ENCODE measurements at places on chromosomes 5 and 9.

DNA sequence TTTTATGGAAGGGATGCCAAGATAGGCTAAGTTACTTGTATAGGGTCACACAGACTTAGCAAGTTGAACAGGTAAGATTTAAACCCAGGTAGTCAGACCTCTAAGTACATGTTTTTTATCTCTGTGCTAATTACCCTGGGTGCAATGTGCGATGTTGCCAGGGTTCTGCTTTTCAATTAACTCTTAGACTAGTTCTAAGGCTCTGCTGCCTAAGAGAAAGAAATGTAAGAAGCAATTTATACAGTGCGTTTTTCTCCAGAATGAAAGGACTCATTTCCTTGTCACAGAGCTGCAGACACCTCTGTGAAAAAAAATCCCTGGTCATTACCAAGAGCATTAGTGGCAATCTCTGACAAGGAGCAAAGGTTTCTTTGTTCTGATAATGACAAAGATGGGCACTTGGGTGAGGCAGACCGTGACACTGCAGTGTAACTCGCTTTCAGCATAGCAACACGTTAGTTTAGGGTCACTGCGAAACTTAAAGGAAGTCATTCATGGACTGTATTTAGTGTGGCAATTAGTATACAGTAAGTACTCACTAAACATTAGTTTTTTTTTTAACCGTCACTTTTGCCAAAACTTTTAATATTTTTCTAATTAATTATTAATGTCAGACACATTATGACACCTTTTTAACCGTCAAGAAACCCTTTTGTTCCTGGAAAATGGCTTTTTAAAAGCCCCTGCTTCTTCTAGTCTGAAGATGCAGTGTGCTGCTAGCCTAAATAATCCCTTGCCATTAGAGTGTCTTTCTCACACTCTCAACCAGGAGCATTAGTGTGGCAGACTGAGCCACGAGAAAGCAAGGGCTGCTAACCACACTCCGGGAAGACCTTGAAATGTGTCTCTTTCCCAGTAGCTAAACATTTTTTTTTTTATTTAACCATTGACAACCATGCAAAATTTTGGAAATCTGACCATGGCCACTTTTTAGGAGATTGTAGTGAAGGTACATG is 520.0 kb upstream of the C9orf72 start:
- DNase-seq, result no peak

DNA sequence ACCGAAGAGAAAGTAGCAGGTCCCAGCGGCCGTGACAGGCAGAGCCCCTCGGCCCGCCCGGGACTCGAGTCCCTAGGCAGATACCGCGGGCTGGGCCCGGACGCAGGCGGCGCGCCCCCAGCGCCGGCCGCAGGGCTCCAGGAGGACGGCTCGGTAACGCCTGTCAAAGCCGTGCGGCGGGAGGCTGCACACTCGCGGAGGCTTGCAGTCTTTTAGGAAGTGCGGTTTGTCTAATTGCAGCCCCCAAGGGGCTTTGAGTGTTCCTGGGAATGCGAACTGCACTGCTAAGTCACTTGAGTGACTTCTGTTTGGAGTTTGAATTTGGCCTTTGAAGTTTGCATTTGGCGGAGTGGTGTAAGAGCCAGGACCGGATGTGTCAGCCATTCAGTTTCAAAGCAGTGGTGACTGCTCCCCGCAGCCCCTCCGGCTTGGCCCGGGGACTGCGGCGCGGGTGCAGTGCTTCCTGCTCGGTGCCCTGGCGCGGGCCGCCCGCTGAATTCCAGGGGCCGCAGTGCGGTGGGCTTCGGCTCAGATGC is 1.3 kb downstream of the MAP3K1 start:
- peak; percentile 65 for DNase-seq

GRCh38 chr5:173819521-173819920 is 68.6 kb upstream of the CPEB4 start:
- DNase-seq, result no peak

DNA sequence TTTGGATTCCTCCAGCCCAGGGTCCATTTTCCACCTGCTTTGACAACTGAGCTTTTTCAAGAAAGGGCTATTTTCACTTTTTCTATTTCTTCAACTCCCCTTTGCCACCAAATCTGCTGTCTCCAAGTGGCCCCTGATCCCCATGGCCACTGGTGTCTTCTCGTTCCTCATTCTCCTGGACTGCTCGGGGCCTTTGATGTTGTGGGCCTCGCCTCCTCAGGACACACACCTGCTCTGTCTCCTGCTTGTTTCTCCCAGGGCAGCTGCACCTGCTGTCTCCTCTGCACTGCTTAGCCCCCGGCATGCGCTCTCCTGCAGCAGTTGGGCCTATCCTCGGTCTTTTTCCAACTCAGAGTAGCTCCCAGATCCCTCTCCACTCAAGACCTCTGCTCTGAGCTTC is 16.3 kb upstream of the NANS start:
- DNase-seq, result no peak

GRCh38 chr5:118918232-118918631 is 70.1 kb downstream of the DTWD2 start:
- no peak for DNase-seq

DNA sequence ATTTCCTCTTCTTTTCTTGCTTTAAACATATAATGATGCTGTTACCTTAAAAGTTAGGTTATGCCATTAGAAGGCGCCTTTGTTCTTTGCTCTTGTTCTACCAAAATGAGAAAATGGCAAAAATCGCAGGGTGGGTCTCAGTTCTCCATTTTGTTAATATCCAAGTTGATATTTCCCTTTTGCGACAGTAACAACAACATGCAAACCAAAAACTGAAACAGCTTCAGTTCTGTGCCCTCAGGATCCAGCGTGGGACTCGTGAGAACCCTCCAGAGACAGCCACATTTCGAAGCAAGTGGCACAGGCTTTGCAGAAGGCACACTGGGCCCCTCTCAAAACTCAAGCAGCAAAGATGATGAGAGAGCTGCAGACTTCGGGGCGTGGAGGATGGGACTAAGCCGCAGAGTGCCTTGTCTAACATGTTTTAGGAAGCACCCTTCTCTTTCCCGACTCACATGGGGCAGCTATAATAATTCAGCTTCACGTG is 33.0 kb upstream of the LCP2 start:
- DNase-seq, result no peak

DNA sequence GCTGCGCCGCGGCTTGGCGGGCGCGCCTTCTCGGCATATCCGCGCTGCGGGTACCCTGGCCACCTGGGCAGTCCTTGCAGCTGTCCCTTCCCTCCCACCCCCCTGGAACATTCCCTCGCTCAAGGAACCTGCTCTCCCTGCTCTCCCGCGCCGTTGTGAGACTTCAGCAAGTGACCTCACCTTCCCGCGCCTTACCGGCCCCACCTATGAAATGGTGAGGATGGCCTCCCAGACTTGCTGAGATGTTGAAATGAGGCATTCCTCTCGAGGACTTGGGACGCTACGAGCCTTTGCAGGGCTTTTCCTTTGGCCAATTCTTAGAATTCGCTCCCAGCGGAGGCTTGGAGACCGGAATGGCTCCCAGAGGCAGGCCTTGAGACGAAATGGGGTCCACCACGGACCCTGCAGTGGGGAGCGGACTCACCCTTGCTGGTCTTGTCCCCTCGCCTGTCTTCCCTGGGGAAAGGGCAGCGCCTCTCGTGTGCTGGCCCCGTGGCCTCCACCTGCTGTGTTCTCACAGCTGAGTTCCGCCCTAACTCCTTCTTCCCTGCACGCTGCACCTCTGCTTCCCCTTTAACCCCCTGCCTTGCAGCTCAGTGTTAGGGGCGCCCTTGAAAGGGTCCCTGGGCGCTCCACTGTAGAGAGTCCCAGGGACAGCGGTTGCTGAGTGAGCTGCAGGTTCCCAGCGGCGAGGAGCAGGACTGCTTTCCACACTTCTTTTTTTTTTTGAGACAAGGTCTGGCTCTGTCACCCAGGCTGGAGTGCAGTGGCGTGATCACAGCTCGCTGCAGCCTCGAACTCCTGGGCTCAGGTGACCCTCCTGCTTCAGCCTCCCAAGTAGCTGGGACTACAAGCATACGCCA is 907 bp downstream of the HMCN2 start:
- DNase-seq, result no peak

- no peak for DNase-seq
Measured at GRCh38 chr9:7489036-7489435, 310.5 kb downstream of the DMAC1 start.

GRCh38 chr5:588406-588995 is 23.6 kb upstream of the CEP72 start:
- no peak for DNase-seq

GRCh38 chr5:131783874-131784273 is 12.9 kb downstream of the FNIP1 start:
- no peak for DNase-seq

- no peak for DNase-seq
Measured at GRCh38 chr9:110520120-110520701, 59.3 kb downstream of the SVEP1 start.

DNA sequence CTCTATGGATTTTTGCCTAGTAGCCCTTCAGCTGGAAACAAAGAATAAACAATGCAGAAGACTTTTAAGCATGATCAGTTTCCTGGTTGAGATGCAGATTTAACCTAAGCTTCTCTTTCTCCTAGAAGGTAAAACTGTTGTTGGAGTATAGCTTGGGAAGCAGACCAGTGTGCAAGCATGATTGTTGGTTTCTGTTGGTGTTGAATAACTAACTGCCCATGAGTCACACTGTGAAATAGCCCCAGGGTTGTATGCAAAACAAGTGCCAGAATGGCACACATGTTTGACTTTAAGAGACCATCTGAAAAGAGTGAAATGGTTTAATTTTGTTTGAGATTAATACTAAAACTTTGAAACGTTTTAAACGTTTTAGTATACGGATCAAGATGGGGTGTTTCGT is 227.1 kb downstream of the ARHGEF28 start:
- peak; percentile 52 for DNase-seq

- DNase-seq, result no peak
Measured at GRCh38 chr9:91492237-91492636, 68.6 kb upstream of the NFIL3 start.

- DNase-seq, result no peak
Measured at GRCh38 chr9:136199391-136200288, 5.3 kb downstream of the LHX3 start.

- no peak for DNase-seq
Measured at GRCh38 chr9:114093761-114094505, 5.2 kb downstream of the KIF12 start.

GRCh38 chr5:169197343-169197742 is 103.6 kb downstream of the SLIT3 start:
- no peak for DNase-seq

GRCh38 chr5:172093559-172093958 is 87.1 kb upstream of the FBXW11 start:
- DNase-seq, result no peak

- DNase-seq, result no peak
Measured at GRCh38 chr5:147427521-147428401, 82.1 kb downstream of the DPYSL3 start.

DNA sequence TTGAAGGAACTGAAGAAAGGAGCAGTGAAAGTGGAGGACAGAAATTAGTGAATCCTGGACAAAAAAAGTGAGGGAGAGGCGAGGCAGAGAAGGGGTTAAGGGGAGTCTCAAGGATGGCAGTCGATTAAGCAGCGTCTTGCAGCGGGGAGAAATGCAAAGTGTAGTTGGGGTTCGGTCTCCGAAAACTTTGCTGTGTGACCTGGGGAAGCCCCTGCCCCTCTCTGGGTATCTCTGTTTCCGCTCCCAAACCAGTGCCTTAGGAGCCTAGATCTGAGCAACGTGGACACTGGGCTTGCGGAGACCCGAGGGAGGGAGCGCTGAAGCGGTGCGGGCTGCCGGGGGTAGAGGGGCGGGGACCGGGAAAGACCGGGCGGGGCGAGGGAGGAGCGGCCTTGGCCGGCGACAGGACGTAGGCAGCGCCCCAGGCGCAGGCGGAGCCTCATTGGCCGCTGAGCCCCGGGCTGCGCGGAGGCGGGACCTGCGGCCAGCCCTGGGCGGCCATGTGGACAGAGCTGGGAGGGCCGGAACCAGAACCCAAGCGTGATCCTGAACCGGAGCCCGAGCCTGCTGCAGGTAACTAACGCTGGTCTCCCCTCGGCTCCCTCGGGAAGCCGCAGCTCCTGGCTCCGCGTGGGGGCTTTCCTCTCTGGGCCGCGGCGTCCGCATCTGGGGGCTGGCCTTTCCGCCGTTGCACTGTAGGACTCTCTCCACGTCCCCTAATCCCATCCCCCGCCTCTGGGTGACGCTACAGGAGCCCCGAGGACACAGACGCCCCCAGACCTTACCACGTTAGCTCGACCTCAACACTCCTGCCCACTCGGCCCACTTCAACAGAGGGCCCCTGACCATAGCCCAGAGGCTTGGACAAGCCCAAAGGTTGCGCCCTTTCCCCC is at the start of gene ALDH1B1:
Gene ALDH1B1 (plus strand): TSS at position 468 of the 893 bp plus-strand sequence. CDS start 3,047 bp downstream, outside the sequence.
- peak; percentile 80 for DNase-seq

- DNase-seq, result no peak
Measured at GRCh38 chr5:154138701-154139100, 51.8 kb upstream of the GALNT10 start.

- DNase-seq, result no peak
Measured at GRCh38 chr9:4831944-4832343, 39.2 kb downstream of the RCL1 start.

DNA sequence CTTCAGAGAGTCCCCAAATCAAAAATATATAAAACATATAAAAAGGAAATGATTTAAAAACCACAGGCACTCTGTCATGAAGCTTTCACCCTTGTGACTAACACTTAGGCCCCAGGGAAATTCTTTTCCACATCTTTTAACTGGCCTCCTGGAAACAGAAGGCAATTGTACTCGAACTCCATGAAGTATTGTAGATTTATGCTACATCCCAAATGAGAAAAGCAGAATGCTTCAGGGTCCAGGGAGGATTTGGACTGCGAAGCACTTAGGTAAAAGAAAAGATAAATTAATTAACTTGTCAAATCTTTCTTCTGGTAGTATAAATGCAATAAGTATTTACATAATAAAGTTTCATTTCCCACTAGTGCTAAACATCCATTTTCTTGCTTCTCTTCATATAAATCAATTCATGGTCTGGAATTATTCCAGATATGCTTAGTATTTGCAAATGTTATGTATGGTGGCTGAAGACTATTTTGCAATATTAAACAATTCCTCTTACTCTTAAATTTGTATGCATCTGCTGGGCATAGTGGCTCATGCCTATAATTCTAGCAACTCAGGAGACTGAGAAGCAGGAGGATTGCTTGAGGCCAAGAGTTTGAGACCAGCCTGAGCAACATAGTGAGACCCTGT is 64.9 kb upstream of the ELL2 start:
- peak; percentile 71 for DNase-seq

- DNase-seq, result no peak
Measured at GRCh38 chr9:135521608-135522095, 412 bp downstream of the LCN1 start.

GRCh38 chr5:17832949-17833745 is 198.9 kb downstream of the TAF11L14 start:
- DNase-seq, result peak; percentile 60

DNA sequence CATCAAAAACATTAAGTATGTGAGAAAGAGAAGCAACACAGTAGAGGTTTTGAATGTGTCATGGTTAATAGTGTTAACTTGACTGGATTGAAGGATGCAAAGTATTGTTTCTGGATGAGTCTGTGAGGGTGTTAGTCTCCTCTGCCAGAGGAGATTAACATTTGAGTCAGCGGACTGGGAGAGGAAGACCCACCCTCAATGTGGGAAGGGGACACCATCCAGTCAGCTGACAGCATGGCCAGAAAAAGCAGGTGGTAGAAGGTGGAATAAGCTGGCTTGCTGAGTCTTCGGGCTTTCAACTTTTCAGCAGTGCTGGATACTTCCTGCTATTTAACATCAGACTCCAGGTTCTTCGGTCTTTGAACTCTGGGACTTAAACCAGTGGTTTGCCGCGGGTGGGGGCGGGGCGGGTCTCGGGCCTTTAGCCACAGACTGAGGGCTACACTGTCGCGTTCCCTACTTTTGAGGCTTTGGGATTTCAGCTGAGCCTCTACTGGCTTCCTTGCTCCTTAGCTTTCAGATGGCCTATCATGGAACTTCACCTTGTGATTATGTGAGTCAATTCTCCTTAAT is 309.9 kb upstream of the ST8SIA4 start:
- DNase-seq, result no peak

Measured in astrocyte of the spinal cord (primary cell).